ENCODE measurements at places on chromosomes 5 and 9.
A peak's percentile ranks its signal among the peaks of the same experiment; 100 is the strongest.

DNA sequence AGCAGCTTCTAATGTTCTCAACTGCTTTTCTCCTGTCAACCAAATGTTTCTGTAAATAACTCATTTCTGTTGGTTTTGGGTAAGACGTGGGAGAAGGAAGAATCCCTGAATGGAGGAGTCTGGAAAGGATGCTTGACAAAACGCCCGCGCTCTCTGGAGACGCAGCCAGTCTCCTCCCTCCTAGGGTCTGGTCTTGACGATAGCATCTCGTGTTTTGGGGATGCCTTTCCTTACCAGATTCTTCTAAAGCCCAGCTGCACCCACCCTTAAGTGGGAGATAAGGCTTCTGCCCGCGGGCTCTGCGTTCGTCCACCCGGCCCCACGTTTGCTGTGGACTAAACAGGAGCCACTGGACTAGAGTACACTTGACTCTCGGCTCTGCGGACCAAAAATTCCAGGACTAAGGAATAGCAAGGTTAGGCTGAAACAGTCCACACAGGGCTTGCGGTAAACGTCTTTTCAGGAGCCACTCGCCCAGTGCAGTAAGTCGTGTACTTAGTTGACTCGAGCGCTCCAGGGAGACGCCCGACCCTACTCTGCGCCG, 491 bp upstream of the CTSL start:
- no peak for DNase-seq

- DNase-seq = no peak
These were observed 167.8 kb downstream of the GABRB2 start for GRCh38 chr5:161378701-161379100.

GRCh38 chr5:61719124-61719523, 387.1 kb downstream of the ZSWIM6 start:
- DNase-seq = no peak

- DNase-seq = no peak
These were observed 37.4 kb upstream of the SRP19 start for GRCh38 chr5:112823656-112824055.

DNA sequence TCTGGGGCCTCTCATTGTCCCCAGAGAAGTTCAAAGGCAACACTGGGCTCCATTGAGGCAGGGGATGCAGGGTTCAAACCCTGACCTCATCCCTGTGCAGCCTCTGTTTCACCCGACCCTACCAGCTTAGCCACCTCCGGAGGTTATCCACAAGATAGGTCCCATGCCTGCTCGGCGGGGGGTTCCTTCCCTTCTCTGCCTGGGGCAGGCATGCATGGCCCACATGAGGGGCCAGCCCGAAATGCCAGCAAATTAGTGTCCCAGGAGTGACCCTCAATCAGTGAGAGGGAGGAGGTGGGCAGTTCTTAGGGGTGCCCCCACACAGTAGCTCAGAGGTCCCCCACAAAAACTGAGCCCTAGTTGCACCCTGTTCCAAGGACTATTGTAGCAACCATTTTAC, 24.8 kb upstream of the FUBP3 start:
- DNase-seq = no peak

GRCh38 chr9:37566716-37567115, 9.5 kb downstream of the FBXO10 start:
- no peak for DNase-seq

DNA sequence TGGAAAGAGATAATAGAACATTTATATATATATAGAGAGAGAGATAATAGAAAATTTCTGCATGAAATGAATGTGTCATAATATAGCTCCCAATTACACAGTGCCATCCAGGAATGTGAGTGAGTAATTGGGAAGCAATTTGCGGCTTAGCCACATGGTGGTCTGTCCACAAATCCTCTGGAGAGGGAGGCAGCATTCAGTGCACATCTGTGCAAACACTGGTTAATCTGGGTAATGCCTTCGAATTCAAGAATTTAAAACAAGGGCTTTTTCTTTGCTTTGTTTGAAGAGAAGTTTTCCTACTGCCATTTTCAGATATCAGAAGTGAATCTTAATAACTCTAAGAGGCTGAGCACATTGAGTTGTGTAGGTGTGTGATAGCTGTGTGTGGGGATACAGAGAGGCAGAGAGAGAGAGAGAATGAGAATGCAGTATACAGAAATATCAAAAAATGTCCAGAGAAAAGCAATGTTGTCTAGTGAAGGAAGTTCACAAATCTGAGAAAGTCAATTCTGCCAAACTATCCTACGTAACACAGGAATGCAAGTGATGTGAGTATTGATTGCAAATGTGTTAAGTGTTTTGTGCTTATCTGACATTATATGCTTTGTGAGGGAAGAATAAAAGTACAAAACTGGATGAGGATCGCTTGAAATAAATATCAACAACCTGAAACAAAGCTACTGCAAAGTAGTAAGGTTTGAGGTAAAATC, 134.6 kb downstream of the EDIL3 start:
- peak; percentile 65 for DNase-seq

DNA sequence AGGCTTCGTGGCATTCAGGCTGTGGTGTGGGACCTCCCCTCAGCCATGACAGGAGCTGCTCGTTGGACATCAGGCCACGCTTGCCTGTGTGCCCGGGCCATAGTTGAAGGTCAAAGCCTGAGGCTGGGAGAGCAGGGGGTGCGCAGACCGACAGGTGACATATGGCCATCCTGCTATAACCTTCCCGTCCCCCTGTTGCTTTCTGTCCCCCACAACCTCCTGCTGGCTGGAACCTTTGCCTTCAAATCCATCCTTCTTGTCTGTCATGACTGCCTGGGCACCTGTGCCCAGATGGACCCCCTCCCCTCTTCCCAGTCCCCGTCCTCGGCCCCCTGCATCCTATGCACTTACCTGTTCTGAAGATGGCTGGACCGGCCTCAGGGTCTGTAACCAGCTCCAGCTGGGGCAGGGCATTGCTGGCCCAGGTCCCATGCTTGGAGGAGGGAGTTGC, 83.2 kb downstream of the WNK2 start:
- DNase-seq = peak; percentile 19

- no peak for DNase-seq
These were observed 72.1 kb upstream of the ARAP3 start for GRCh38 chr5:141753971-141754713.

DNA sequence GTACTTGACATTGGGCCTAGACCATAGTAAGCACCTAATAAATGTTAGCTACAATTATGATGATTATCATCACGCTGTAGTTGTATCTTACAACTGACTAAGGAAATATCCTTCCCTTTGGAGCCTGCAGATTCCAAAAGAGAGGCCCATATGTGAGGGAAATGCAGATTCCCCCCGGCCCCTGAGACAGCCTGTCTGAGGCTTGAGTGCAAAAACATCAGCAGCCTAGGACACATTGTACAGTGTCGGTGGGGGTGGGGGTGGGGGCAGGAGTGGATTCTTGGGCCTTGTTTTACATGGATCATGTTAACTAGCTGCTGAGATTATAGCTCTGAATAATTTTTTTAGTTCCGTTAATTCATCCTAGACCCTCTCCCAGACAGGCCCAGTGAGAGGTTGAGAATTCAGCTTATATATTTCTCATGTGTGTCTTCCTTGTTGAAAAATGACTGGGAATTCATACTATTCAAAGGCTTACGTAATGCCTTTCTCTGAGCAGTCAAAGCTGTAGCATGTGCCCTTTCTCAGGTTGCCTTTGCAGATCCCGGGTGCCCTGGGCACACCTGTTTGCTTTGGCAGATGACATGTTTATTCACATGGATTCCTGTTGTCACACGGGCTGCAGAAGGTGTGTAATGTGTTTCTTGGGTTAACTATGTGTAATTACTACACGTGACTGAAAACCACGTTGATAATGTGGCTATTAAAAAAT, 262.8 kb downstream of the NR3C1 start:
- DNase-seq = no peak

DNA sequence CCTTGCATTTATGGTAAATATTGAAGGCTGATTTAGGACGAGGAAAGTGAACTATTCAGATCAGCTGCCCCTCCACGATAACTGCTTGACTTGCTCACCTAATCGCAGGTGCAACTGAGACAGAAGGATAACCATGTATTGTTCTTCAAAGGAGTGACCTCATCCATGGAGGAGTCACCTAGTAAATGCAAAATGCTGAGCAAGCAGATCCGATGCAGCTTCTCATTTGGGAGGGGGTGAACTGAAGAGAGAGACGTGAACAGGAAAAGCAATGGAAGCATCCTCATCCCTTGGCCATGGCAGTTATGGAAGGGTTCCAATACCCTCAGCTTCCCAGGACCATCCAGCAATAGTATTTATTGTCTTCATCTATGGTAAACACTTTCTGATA, 47.5 kb downstream of the RASGRF2 start:
- DNase-seq = no peak

DNA sequence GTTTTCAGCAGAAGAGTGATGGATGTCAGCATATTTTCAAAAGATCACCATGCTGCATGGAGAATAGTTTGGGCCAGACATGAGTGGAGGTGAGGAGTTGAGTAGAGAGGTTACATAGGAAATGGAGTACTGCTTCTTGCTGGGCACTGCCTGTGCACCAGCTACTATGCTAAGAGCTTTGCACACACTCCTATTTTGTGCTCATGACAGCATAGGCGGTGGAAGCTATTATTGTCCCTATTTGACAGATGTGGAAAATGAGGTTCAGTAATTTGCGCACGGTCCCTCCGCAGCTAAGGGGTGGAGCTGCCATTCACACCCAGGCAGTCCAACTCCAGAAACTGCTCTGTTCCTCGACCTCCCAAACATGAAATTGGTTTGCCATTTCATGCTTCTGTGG, 67.8 kb downstream of the ENTREP1 start:
- DNase-seq = no peak

- DNase-seq = no peak
These were observed 51.4 kb downstream of the TNFSF8 start for GRCh38 chr9:114878879-114879564.

GRCh38 chr9:85895685-85896084, 45.3 kb upstream of the NAA35 start:
- no peak for DNase-seq

GRCh38 chr5:38603691-38604090, 47.2 kb upstream of the LIFR start:
- DNase-seq = no peak

DNA sequence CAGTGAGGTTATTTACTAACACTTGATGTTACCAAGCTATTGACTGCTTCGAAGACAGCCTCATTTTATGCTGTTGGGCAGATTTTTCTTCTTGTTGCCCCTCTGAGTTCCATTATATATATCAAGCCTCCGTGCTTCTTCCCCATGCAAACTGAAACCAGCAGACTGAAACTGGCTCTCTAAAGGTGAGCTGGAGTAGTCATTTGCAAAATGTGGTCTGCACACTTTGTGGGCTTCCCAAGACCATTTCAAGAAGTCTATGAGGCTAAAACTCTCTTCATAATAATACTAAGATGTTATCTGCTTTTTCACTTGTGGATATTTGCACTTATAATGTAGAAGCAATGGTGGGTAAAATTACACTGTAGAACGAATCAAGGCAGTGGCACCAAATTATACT, 13.9 kb downstream of the SLC36A1 start:
- DNase-seq = no peak

- DNase-seq = no peak
These were observed 184.9 kb downstream of the FANCC start for GRCh38 chr9:95132366-95133324.

GRCh38 chr5:40033009-40033408, 608.2 kb upstream of the DAB2 start:
- no peak for DNase-seq

DNA sequence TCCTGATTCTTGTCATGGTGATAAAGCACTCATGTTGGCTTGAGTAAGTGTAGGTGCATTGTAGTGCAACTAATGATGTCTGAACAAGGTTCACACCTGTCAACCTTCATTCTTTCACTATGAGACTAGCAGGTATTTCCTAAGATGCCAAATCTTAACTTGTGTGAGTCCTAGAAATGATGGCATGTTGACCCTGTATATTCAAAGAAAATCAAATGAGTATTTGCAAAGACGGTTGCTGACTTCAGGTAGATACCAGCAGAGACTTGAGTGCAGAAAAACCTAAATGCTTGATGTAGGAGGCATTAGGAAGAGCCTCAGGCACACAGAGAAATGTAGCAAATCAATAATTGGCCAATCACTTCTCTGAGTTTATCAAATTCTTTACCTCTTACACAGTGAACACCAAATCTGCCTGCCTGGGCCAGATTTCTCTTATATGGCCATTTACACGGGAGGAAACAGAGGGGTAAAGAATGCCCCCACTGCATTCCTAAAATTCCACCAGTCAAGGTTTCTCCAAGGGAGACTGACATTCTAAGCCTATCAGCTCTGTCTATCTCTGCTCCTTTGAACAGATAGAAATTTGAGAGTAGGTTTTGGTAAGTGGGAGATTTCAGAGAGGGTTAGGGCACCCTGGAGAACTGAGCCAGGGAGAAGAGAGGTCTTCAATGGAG, 488.6 kb upstream of the WWC1 start:
- DNase-seq = no peak

DNA sequence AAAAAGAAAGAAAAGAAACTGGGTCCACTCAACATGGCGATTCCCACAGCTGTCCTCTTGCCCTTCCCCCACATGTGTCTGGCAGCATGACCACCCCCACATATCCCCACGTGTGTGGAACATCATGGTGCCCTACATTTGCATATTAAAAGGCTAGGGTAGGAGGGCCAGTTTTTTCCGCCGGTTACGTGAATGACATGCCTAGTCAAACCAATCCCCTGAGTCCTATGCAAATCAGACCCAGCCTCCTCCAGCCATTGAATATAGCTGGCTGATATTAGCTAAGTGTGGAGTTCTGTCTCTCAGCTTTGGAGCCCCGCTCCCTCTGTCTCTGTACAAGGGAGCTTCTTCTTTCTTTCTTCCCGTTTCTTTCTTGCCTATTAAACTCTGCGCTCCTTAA, 33.0 kb upstream of the CCDC112 start:
- DNase-seq = no peak

DNA sequence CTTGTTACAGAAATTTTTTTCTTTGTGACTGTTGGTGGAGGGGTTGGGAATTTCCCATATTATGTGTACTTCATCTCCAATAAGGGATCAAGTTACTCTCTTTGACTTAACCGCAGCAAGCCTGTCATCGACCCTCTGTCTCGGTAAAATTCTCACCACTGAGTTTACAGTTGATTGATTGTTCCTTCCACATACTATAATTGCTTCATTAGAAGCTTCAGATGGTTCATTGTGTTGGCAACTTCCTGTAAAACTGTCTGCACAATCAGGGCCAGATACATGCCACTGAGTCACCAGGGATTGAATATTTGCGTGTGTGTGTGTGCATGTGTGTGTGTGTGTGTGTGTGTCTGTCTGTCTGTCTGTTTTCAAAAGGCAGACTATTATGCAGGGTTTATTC, 176.6 kb downstream of the ZNF462 start:
- DNase-seq = no peak

DNA sequence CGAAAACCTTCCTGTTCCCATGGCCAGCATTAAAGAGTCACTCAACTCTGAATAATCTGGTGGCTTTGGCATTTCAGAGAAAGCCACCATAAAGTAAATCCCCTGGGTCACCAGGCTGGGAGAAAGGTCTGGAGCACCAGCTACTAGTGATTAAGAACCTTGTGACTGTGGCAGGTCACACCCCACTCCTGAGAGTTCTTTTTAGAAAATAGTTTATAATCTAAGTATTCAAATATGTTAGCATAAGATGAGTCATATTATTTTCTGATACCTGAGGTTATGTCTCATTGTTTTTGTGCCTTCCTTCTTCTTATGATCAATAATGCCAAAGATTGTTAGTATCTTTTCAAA, 351.7 kb downstream of the ARRDC3 start:
- DNase-seq = no peak

GRCh38 chr5:171420431-171421241, 1.2 kb downstream of the FGF18 start:
- peak; percentile 61 for DNase-seq

GRCh38 chr9:134367791-134368490, 41.7 kb downstream of the RXRA start:
- peak; percentile 58 for DNase-seq
